ENCODE measurements at places on chromosomes 12 and 14. TPM values are rescaled to one million over a fixed set of nuclear protein-coding genes. Genes with fewer than 3 reads are reported as not detected.

GRCh38 chr14:75461755-75462349 is 34.0 kb downstream of the JDP2 start:
- DNase-seq: no peak

DNA sequence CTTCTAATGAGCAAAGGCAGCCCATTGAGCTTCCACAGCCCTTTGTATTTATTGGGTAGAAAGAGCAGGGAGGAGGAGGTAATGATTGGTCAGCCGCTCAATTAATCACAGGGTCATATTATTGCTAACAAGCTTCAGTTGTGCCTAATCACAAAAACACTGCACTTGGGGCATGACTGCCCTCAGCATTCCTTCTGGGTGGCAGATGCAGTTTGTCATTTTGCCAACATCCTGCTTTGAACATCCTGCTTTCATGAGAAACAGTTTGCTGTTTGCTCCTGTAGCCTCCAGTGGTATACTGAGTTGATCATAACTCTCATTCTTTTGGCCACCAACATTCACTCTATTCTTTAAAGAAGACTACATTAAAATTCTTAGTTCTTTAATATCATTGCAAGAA is 462.9 kb upstream of the MIS18BP1 start:
- DNase-seq: peak; percentile 46

- peak; percentile 51 for DNase-seq
Observed at GRCh38 chr12:49049566-49050224, 10.9 kb downstream of the KMT2D start.

- no peak for DNase-seq
Observed at GRCh38 chr12:95083938-95084337, 10.5 kb upstream of the NR2C1 start.

FAM90A1 gene
- total RNA-seq: not detected

SLC6A15 gene
- total RNA-seq: not detected

MMP19 gene
- total RNA-seq: 0.17 TPM

DNA sequence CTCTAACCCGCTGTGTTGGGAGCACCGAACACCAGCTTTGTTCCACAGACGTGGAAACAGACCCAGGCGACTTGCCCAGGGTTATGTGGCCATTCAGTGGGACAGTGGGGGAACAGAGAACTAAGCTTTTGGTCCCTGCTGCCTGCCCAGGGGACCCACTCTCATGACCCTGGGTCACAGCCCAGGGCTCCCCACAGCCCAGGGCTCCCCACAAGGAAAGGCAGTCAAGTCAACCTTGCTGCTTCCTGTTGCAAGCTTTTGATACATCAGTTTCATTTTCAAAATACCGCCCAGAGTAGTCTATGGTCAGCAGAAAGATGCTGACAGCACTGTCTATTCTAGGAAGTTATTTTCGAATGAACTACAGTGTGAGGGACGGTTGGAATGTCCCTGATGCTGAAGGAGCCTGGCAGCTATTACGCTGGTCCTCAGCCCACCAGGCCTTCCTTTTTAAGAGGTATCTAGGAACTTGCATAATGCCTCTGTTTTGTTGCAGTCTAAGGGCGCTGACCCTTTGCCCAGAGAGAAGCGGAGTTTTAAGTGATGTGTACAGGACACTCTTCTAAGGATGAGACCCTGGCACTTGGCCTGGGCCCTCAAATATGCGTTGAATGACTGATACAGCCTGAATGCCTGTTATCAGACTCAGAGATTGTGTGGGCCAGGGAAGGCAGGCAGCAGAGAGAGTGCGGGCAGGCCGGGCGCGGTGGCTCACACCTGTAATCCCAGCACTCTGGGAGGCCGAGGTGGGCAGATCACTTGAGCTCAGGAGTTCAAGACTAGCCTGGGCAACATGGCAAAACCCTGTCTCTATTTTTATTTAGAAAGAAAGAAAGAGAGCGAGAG is 12.6 kb upstream of the TTC7B start:
- DNase-seq: no peak

GRCh38 chr14:20413744-20414082 is 412 bp upstream of the TEP1 start:
- peak; percentile 17 for DNase-seq

DNA sequence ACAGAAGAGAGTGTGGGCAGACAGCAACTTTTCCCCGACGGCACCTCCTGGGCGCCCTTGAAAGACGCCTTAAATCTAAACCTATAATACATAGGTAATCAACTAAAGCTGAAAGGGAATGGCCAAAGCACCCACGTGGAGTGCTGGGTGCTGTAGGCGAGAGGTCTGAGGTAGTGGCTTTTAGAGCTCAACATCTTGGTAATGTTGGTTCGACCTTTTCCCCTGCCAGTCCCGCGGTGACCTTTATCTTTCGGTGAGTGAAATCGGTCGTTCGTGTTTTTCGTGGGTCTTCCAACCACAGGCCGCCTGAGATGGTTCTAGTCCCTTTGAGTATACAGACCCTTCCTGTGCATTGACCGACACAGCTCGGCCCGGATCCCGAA is 9.1 kb downstream of the OR6S1 start:
- peak; percentile 13 for DNase-seq

GRCh38 chr14:44657696-44658388 is 150.8 kb upstream of the FSCB start:
- DNase-seq: peak; percentile 66

CAMKK2 gene
- total RNA-seq: 20.1 TPM

GRCh38 chr12:111429828-111430432 is 24.2 kb downstream of the SH2B3 start:
- DNase-seq: no peak

- DNase-seq: no peak
Observed at GRCh38 chr12:2179058-2179457, 126.3 kb downstream of the CACNA1C start.

SCN8A gene
- 12.7 TPM for total RNA-seq

- DNase-seq: no peak
Observed at GRCh38 chr12:98639491-98639890, 5.1 kb downstream of the IKBIP start.
